ENCODE measurements at places on chromosomes 2 and 18.

DNA sequence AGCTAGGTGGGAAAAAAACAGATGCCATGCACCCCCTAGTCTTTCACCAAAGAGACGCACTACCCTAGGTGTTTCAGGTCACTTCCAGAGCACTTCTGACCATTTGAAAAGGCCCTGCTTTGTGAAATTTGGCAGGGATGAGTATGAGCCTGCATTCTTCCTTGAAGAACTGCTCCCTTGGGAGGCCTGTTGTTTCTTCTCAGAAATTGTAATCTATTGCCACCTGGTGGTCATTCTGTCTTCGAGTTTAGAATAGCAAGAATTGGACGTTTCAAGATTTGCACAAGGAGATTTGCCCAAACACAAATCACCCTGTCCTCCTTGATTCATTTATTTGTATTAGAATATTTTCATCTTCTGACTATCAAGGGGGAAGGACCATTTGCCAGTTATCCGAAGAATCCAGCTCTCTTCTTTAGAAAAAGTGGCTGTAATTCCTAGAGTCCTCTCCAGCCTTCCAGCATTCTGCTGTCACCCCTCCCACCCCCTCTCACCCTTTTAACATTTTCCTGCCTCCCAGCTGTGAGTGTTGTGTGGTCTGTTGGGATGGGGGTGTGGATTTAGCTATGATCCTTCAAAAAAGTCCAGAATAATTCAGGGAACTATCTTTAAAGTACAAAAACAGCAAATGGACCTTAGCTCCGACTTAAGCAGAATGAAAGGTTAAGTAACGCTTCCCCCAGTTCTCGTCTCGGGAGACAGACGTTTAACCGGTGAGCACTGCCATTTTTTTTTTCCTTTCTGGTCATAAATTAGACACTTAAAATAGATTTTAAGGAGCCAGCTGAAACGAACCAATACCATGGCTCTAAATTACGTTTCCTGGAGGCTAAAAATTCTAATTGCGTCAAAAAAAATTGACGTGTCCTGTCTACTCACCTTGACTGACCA, 3.7 kb upstream of the GAD1 start:
- no peak for DNase-seq

- no peak for DNase-seq
These were observed 79.3 kb downstream of the BIRC6 start for GRCh38 chr2:32436150-32436549.

DNA sequence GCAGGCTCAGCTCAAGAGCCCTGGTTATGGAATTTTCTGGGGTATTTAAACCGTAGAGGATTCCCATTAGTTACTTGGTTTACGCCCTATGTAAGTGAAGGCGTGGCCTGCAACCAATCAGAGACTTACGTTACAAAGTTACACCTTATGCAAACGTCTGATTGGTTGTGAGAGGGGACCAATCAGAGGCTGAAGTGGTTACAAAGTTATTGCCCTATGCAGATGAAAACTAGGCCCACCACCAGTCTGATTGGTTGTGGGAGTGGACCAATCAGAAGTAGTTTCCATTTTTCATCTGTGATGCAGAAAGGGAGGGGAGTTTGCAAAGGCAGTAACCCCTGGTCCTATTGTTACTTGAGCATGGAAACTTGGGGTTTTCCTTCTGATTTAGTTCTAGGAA, 49.1 kb downstream of the DLGAP1 start:
- no peak for DNase-seq

DNA sequence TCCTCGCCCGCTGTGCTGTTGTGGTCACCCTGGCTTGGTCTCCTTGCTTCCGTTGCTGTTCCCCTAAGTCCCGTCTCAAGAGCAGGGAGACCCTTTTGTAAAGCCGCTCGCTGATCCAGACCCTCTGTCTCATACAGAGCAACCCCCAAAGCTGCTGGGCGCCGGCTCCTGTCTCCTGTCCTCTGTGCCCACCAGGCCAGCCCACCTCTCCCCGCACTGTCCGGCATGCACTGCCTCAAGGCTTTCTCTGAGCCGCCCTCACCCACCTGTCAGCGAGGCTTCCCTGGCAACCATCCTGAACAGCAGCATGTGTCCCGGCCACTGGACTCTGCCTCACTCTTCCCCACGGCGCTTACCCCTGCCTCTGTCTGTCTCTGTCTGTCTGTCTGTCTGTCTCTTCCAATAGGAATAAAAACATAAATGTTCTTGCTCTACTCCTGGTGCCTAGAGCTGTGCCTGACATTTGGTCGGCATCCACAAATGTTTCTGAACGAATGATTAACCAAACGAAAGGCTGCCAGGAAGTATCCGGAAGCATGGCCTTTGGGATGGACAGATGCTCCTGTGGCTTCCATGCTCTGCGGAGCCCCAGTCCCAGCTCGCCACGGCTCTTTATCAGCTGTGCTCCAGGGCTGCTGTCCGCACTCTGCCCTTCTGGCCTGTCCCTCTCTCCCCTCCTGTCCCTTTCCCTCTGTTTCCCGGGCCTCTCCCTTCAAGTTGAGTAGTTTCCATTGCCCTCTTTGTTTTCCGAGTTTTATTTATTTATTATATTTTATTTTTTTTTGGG, 7.8 kb downstream of the COLEC11 start:
- no peak for DNase-seq

- no peak for DNase-seq
These were observed 83.3 kb upstream of the SLC66A3 start for GRCh38 chr2:11071939-11072338.

- DNase-seq: no peak
These were observed 82.3 kb downstream of the VAPA start for GRCh38 chr18:9996094-9996493.

- DNase-seq: no peak
These were observed 335.6 kb downstream of the PIK3C3 start for GRCh38 chr18:42290318-42291307.

GRCh38 chr18:57121542-57122112, 25.3 kb upstream of the BOD1L2 start:
- no peak for DNase-seq

GRCh38 chr2:85501248-85501647, 37.7 kb upstream of the MAT2A start:
- DNase-seq: no peak
